Uterus (tissue), 4 donors: ENCODE measurements at places on chromosomes 5 and 9. TPM values are rescaled to one million over a fixed set of nuclear protein-coding genes. Genes with fewer than 3 reads are reported as not detected.

- no peaks in the 10 kb centered on the region for H3K27me3 ChIP-seq
- no peaks in the 10 kb centered on the region for H3K4me1 ChIP-seq
- no peak overlapping the region for H3K27ac ChIP-seq
- no peak overlapping the region for H3K4me3 ChIP-seq
Observed at GRCh38 chr5:107807431-107807830, 136.7 kb upstream of the EFNA5 start.

Gene IFNB1
- total RNA-seq, result not detected

DNA sequence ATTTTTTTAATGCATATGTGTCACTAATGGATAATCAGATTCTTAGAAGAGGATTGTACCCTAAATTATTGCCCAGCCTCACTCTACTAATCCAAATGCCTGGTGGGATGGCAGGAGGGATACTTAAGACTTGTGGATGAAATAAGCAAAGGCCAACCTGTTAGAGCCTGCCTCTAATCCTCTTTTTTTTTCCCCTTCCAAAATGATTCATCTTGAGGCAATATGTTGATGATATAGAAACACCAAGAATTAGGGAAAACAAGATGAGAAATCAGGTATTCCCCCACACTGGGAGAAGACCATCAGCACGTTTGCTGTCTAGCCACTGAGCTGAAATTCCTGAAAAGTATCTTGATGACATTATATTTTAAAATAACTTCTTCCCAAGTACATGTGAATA lies 52.0 kb downstream of the RFK start:
- H3K4me3 ChIP-seq, result no peak overlapping the region
- no peaks in the 10 kb centered on the region for H3K27me3 ChIP-seq
- H3K27ac ChIP-seq, result no peak overlapping the region
- DNase-seq, result no peak
- no peaks in the 10 kb centered on the region for H3K36me3 ChIP-seq

DNA sequence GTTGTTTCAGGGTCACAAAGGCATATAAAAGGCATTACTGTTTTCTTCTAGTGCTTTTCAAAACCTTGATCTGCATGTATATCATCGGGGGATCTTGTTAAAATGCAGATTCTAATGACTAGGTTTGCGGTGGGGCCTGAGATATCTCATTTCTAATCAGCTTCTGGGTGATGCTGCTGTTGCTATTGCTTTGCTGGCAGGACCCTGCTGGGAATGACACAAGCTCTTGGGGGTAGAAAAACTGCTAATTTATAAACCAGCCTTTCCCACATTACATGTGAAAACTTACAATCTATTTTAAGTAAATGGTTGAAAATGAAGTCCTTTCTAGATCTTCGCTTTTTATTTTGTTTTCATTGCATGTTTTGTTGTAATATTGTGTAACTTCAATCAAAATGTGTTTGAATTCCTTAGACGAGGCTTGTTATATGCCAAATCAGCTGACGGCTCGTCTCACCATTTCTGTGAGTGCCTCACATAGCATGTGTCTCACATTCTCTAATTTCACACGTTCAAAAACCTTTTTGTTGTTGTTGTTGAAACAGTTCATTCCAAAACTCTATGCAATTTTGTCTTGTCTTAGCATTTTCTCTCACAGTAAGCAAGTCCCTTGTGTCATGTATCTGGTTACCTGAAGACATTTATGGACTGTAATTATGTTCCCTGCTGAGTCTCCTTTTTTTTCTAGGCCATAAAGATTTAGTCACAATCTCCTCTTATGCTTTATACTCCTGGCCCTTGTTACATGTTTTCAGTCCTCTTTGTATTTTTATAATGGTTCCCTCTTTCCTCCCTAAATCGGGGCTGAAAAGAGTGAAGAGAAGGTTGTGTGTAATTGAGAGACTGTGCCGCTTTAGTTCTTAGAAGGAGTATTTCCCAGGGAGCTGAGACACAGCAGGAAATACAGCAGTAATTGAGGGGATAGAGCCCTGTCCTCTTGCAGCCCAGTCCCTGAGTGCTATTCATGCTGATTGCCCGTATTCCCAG lies 521.0 kb upstream of the SEMA6A start:
- H3K4me3 ChIP-seq, result no peak overlapping the region
- no peaks in the 10 kb centered on the region for H3K36me3 ChIP-seq
- no peak for DNase-seq
- no peak overlapping the region for H3K27ac ChIP-seq
